Hematopoietic multipotent progenitor cell treated with erythropoietin and hydrocortisone succinate and interleukin-3 and kit ligand, for 4 days (in vitro differentiated cells): ENCODE measurements at places on chromosomes 7 and 10.
A peak's percentile ranks its signal among the peaks of the same experiment; 100 is the strongest.

- DNase-seq: no peak
These were observed 89.5 kb upstream of the CCDC6 start for GRCh38 chr10:59995862-59996261.

DNA sequence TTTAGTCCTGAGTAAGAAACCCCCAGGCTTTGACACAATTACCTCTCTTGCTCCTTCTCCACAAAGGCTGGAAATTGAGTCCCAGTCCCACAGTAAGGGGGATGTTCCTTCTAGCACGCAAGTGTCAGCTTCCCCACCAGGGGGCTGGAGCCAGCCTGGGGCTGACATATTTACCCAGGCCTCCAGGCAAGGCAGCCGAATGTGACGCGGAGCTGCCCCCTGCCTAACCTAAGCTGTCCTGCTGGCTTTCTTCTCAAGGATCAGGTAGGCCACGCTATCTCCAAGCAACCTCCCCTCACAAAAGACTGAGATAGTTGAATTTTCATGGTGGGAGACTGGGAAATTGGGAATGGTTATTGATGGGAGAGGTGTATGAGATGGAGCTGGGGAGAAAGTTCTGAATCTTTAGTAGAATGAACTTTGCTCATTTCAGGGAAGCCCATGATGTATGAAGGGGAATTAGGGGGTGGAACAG is 19.2 kb upstream of the BMPER start:
- DNase-seq: peak; percentile 72

DNA sequence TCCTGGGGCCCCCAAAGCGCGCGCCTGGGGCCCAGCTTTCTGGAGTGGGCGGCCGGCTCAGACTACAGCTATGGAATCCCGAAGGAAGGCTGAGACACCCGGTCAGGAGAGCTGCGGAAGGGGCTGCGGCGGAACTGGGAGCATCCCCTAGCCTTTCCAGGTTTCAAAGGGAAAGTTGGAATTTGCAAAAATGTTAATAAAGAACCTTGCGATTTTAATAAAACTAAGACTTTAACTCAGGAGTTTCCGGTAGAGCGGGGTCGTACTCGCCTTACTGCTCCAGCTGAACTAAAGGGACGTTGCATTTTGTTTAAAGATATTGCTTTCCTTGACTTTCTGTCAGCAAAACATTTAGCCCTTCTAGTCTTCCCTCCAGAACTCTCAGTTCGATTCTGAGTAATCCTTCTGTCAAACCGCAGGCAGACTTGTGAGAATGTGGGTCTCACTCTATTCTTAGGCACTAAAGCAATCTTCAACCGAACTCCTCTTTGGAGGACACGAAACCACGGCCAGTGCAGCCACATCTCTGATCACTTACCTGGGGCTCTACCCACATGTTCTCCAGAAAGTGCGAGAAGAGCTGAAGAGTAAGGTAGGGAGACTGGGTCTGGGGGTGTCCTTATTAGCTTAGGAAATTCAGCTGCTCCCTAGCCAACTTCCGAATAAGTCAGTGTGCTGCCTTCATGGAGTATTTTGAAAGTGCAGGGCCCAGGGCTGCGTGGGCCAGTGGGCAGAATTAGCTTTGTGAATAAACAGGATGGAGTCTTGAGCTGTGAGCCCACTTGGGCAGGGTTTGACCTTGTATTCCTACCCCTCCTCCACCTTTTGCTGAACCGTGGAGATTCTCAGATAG is 1.9 kb downstream of the CYP26A1 start:
- peak; percentile 17 for DNase-seq

DNA sequence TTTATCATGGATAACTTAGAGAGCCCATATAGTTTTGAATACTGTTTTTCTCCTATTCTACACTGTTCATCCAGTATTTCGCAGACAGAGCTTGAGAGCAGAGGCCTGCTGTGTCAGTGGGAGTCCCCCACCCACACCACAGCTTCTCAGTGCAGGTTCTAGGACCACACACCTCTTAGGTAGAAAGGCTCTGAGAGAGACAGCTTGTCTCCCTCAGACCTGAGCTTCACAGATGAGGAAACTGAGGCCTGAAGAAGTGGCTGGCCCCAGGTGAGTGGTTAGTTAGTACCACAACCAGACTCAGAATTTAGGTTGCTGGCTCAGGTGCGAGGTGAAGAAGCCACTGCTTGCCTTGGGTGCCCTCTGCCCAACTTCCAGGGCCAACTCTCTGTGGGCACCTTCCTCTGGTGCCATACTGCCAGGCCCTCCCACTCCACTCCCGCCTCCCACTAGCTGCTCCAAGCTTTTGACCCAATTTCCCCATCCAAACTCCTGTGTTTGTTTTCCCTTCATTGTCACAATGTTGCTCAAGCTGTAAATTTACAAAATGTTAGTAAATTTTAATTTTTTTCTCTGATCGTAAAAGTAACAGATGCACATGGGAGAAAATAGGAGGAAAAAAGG is 7.6 kb upstream of the HILPDA start:
- DNase-seq: no peak

GRCh38 chr7:141915565-141915964 is 634 bp upstream of the OR9A4 start:
- DNase-seq: peak; percentile 37

GRCh38 chr10:56449770-56450169 is 88.7 kb upstream of the ZWINT start:
- DNase-seq: peak; percentile 28
